Activated CD4-positive, alpha-beta T cell treated with anti-CD3 and anti-CD28 coated beads, Interleukin-2, amount 50 U/mL, for 24 hours (primary cell): ENCODE measurements at places on chromosomes 1 and 21.

DNA sequence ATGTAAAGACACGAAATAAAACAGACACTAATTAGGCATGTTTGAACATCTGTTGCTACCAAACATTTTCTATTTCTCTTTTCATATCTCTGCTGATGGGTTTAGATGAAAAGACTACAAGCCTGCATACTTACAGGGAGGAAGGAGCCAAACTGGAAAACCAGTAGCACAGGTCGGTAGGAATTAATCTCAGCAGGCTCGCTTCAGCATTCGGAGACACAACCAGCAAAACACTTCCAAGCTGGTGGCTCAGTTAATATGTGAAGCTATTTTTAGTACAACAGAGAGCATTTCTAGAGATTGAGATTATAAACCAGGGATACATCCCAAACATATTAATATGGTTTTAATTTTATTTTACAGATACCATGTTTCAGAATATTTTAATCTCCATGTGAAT is 300.9 kb upstream of the GREM2 start:
- no peak for DNase-seq

GRCh38 chr1:230578616-230579015 is 63.7 kb upstream of the COG2 start:
- DNase-seq: no peak

DNA sequence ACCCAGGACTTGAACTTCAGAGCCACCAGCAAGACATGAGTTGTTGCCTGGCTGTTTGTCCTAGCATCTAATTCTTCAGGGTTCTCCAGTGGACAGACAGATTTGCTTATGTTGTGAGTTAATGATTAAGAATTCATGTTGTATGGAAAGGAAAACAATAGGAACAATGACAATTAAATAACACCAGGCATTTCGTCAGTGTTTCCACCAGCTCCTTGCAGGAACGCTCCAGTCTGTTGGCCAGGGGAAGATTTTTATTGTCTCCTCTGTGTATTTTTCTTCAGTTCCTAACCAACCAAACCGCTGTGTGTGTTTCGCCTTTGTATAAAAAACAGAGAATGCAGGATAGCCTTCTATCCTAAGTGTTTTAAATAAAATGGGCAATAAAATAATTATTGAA is 64.4 kb upstream of the PTGFR start:
- DNase-seq: no peak

- no peak for DNase-seq
Observed at GRCh38 chr1:163083690-163084089, 14.5 kb downstream of the RGS4 start.

GRCh38 chr1:194445244-194445643 is 1258.8 kb upstream of the B3GALT2 start:
- DNase-seq: no peak
